Stimulated activated CD4-positive, alpha-beta T cell treated with anti-CD3 and anti-CD28 coated beads, Interleukin-2, amount 100 ng/mL, for 4 hours (primary cell): ENCODE measurements at places on chromosomes 11 and 22.

DNA sequence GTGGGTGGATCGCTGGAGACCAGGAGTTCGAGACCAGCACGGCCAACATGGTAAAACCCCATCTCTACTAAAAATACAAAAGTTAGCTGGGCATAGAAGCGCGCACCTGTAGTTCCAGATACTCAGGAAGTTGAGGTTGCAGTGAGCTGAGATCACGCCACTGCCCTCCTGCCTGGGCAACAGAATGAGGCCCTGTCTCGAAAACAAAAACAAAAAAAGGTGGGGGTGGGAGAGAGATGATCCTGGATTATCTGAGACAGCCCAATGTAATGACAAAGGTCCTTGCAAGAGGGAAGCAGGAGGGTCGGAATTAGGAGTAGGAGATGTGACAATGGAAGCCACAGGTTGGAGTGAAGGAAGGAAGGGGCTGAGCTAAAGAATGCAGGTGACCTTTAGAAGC lies 87.6 kb upstream of the APOA1 start:
- DNase-seq = no peak

DNA sequence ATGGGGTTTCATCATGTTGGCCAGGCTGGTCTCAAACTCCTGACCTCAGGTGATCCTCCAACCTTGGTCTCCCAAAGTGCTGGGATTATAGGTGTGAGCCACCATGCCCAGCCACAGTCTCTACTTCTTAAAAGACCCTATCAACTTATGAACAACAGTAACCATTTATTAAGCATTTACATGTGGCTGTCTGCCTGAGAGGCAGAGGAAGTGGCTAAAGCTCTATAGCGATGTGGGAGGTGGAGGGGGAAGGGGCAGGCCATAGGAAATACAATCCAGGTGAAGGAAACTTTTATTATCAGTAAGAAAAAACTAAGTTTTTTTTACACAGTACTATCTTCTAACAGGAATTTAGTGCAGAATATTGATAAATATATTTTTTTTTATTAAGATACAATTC lies 87.8 kb upstream of the PHOX2A start:
- no peak for DNase-seq

DNA sequence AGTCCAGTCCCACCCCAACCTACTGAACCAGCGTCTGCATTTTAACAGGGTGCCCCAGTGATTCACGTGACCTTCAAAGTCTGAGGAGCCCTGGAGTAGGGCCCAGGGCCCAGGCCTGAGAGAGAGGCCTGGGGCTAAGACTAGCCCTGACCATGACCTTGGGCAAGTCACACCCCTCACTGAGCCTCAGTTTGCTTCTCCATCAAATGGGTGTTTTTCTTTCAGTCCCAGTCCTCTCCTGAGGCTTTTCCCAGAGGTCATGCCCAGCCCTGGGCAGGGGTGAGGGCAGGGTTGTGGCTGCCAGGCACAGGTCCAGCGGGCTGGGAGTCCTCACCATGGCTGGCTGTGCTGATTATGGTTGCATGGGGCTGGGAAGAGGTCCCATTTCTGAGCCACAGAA lies 33.0 kb upstream of the GCAT start:
- no peak for DNase-seq

- DNase-seq = no peak
Observed at GRCh38 chr11:120293038-120293800, 31.9 kb upstream of the TLCD5 start.

DNA sequence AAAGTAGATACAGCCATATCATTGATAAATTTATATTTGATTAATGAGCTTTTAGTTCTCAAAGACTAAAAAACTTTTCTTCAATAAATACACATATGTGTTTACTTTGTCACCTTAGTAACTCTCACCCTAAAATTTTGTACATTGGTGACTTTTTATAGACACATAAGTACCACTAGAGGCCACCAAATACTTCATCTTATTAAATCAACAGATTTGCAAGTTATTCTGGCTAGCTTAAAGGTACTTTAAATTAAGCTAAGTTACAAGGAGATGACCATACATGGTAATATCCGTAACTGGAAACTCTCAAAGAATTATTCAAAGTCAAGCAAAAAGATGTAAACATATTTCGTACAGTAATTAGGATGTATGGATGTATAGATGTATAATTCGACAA lies 112.2 kb downstream of the SBF2 start:
- no peak for DNase-seq

DNA sequence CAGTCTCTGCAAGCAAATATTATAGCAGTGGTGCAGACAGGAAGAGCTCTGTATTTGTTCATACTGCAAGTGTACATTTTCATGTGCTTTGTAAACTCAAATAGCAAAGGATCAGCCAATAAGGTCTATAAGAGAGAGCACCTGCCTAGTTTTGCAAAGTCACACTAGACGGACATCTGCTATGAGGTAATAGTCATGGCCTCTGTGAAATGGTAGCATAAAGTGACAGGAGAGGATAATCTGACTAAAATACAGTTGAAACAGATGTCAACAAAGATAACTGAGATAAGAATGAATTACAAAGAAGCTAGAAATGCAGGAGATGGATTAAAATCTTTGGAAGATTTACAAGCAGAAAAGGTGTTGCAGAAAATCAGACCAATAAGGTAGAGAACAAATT lies 70.6 kb upstream of the SPON1 start:
- DNase-seq = no peak

DNA sequence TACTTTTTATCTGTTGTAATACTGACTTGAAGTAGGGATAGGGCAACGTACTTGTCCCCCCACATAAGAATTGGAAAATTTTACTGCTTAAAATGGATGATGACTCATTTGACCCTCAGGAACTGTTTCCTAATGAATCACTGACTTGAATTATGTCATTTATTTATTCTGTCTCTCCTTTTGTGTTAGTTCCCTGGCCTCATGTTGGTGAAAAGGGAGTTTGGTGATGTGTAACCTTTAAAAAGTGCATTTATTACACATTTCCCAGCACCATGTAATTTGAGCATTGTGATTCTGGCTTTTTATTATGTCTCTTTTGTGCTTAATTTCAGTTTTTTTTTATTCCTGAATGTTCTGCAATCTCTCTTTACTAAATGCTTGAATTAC lies 20.3 kb upstream of the PGM2L1 start:
- no peak for DNase-seq

GRCh38 chr11:82671451-82671850 lies 62.2 kb downstream of the FAM181B start:
- DNase-seq = no peak

DNA sequence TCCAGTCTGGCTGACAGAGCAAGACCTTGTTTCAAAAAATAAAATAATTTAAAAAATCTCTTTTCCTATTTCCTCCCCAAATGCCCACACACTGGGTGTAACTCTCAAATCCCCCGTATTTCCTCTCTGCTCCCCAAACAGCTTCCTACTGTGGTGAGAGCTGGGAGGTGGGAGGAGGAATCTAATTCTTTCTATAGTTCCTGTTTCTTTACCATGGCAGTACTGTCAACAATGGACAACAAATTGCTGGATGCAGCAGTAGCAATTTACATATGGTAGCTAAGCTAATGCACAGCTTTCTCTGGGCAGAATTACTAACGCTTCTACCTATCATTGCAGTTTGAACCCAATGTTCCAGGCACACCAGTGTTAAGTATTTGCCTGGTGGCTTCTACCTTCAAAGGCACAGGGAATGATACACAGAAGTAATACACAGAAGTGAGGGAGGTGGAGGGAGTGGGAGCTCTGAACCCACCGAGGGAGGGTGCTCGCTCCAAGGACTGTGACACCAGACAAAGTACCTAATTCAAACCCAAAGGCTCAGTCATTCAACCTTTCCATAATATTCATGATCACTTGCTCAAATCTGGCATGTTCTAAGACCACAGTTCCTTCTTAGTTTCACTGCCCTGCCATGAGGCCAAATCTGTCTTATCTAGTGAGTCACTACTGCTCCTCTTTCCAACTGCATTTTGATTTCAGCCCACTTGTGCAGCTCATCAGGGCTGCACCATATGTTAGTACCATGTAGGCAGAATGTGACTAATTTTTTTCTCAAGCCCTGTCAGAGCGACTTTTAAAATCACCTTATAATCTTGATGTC lies 37.9 kb downstream of the CELF1 start:
- peak; percentile 26 for DNase-seq

DNA sequence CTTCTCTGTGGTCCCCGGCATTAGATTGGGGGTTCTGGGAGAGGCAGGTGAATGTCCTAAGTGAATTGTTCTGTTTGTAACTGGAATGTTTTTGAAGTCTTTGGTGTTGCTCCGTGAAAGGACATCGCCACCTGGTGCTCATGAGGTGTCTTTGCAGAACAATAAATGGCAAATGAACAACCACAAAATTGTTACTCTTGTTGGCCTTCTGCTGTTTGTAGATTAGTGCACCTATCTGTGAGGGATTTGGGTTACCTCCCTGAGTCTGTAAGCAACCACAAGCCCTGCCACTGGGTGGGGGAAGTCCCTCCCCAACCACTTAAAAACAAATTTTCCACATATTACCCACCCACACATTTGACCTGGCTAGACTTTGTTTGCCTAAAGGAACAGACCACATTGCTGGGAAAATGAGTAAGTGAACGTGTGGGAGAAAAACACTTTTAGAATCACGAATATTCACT lies 4.7 kb downstream of the MPEG1 start:
- peak; percentile 52 for DNase-seq

GRCh38 chr11:111372538-111372937 lies 6.5 kb downstream of the POU2AF1 start:
- DNase-seq = no peak

- DNase-seq = no peak
Observed at GRCh38 chr11:16317712-16318111, 38.6 kb downstream of the SOX6 start.

DNA sequence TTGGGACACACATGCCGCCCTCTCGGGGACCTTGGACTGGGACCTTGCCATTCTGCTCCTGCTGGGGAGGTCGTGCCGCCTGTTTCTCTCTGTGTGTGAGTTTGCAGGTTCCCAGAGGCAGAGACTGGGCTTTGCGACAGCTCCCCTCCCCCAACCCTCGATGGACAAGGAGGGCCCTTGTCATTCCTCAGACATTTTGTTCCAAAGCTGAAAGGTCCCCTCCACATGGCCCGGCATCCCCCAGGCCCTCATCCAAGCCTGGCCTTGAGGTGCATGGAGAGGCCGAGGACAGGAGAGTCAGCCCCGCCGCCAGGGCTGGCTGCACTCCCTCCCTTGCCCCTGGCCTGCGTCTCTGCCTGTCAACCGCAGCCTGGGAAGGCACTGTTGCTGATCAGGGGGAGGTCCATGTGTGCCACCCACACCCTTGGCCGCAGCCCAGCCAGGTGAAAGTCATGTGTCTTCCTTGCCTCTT lies 25.6 kb downstream of the FADS2 start:
- no peak for DNase-seq

DNA sequence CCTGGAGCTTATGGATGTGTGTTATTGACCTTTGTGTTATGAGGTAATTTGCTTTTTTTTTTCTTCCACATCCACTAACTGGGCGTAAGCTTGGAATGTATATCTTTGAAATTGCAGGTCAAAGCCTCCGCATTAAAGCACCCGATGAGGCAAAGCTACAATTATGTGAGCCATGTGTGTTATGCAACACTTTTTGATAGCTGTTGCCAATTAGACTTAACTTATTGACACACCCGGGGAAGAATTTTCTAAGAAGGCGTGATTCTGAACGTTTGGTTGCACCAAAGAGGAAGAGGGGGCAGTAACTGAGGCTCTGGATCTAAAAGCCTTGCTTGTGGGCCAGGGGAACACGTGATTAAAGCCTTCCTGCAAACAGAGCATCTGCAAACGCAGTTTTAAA lies 610 bp upstream of the TEX12 start:
- no peak for DNase-seq

DNA sequence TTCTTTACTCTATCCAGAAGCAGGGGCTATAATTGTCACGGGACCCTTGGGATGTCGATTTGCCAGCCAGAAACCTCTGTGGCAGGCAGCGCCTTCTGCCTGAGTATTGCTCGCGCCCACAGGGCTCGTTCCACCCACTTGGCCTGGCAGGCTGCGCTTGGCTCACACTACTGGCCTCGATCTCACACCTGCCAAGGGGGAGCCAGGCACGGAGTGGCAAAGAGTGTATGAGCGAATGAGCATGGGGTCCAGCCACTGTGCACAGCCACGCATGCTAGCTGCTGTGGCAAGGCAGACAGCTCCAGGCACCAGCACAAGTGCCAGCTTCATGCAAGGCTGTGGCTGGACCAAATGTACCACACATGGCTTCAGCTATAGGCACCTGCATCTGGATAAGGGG lies 599.8 kb downstream of the DLG2 start:
- DNase-seq = no peak

DNA sequence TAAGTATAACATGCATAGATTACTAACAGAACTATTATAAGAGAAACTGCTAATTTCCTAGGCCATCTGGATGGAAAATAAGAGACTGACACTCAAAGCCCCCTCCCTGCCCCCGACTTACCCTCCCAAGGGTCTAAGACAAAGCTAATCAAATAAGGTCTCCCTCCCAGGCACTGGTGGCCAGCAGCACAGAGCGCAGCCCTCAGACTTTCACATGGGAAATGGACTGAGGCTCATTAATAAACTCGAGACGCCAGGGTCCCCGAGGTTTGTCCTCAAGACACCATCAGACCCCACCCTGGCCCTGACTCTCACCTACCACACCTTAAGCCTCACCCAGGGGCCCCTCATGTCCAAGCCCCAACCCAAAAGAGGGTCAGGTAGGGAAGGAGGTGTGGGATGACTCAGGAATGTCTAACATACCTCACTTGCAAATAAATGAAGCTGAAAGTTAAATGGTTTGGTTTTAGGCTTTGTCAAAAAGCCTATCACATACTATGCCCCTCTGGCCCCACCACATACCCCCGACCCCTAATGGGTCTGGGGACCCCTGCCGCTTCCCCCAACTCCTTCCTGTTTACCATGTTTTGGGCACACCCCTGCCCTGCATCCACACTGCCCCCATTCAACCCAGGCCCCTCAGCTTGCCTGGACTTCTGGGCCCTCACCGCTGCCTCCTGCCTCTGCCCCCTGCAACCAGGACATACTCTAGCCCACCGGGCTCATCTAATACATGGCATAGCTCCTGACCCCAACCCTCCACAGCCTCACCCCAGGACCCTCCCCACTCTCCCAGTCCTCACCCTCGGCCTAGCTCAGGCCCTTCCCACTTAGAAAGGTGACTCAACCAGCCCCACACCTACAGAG lies 11.4 kb downstream of the ARAP1 start:
- no peak for DNase-seq

DNA sequence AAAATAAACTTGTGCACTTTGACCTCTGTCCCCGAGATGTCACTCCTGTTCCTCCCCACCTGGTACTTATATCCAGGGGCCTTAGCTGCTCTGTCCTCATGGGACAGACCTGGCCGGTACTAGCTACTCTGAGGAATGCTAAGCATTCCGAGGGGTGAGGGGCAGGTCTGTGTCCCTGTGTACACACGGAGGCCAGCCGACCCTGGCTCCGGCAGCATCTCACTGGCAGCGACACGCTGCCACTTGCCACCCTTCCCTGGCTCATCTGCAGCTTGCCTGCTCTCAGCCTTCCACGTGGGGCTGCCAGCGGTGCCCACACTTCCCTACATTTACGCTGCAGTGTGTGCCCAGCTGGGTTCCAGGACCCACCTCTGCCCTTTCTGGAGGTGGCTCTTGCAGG lies 21.6 kb upstream of the TEF start:
- no peak for DNase-seq

GRCh38 chr11:68750195-68751003 lies 921 bp downstream of the TESMIN start:
- no peak for DNase-seq

- DNase-seq = no peak
Observed at GRCh38 chr11:47392546-47393162, 14.3 kb upstream of the SPI1 start.

- DNase-seq = no peak
Observed at GRCh38 chr22:47174096-47174495, 411.6 kb downstream of the TBC1D22A start.
